Immature natural killer cell (primary cell): ENCODE measurements at places on chromosomes 4 and X.

GRCh38 chrX:56932653-56933339 lies 62.5 kb downstream of the SPIN3 start:
- no peak for DNase-seq

- no peak for DNase-seq
Observed at GRCh38 chr4:1154523-1155182, 17.7 kb downstream of the SPON2 start.

- no peak for DNase-seq
Observed at GRCh38 chr4:4456816-4457578, 70.1 kb downstream of the NSG1 start.

DNA sequence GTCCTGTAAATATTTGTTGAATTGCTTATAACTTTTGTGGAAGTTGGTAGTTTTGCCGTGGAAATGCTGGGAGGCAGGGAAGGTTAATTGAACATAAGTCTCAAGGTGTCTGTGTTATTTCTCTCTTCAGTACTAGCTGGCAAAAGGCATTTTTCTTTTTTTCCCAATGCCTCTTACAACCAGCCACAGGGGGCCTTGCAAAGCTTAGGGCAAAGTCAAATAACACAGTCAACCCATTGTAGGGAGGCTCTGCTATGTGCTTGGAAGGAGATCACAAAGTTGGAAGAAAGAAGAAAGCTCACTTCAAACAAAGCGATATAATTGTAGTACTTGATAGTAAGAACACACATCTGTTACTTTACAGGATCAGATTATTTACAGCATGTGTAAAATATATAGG lies 802.6 kb downstream of the PDHA2 start:
- DNase-seq: no peak

GRCh38 chrX:104618106-104618895 lies 52.3 kb downstream of the IL1RAPL2 start:
- no peak for DNase-seq

DNA sequence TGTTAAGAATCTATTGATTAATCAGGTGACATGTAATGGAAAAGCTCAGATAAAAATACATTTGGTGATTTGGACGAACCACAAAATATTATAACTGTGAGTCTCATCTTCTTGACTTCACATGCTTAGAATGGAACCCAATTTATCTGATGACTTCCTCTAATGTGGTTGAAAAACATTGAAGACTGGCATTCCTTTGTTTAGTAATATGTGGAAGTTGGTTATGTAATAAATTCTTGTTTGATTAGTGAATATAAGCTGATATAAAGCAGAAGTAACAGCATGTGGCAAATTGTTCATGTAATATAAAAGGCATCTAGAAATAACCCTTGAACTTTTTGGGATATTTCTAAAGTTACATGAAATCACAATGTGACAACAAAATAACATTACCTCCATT lies 9.7 kb downstream of the GIMD1 start:
- no peak for DNase-seq

- DNase-seq: no peak
Observed at GRCh38 chr4:24799544-24800324, 4.4 kb downstream of the SOD3 start.

DNA sequence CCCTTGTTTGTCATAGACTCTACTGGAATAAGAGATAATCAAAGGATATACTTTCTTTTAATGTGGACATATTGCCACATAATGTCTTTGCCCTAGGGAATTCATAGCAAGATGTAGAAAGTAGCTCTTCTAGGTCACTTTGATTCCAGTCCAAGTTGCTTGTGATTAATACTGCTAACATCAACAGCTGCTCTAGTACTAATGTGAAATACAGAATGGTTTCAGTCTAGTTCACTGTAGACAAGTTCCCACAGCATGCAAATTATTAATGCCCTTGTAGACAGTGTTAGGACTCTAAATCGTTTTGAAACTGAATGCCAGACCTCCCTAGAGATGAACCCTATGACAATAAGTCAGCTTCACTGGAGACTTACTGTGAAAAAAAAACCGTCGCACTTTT lies 494.6 kb upstream of the ATOH1 start:
- no peak for DNase-seq

DNA sequence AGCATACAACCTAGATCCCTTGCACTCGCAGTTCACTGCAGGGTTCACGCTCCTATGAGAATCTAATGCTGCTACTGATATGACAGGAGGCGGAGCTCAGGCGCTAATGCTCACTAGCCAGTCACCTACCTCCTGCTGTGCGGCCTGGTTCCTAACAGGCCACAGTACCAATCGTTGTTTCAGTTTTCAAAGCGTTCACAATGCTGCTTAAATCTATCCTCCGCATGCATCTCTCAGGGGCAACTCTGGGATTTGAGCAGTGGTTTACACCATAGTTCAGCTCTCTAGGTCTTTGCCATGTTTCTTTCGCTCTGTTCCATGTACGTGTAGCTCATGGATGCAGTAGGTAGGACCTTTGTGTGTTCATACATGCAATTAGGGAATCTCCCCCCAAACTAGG lies 47.2 kb downstream of the CLOCK start:
- DNase-seq: no peak

DNA sequence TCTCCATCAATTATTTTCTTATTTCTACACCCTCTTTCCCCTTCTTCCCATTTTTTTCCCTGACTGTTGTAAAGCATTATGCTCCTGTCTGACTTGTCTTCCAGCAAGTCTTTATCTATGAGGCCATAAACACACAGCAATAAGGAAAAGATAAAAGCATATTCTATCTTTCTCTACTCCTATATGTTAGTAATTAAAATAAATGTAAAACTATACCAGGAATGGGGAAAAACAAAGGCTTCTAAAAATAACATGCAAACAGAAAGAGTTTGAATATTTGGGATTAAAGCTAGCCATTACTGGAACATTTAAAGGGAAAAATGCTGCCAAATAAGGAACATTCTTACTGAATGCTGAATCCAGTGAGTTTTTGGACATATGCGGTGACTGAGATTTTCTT lies 471.7 kb upstream of the HS3ST1 start:
- DNase-seq: no peak

DNA sequence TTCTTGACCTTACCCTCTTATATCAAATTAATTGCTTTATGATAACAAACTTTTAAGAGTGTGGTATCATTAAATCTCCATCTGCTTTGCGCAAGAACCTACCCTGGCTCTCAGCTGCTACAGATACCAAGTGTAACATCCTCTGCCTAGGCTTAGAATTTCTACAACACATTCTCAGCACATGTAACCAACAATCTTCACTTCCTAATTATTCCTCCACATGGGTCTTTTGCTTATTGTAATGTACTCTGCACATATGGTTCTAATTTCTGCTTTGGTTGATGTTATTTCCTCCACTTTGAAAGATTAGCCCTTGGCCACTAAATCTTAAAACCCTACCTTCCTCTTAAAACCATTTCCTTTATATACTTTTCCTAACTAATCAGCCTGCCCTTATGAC lies 242.4 kb downstream of the ARHGAP24 start:
- DNase-seq: no peak

- DNase-seq: no peak
Observed at GRCh38 chr4:80043541-80043940, 29.5 kb downstream of the ANTXR2 start.

GRCh38 chr4:153099391-153100140 lies 104.7 kb upstream of the TRIM2 start:
- DNase-seq: no peak

DNA sequence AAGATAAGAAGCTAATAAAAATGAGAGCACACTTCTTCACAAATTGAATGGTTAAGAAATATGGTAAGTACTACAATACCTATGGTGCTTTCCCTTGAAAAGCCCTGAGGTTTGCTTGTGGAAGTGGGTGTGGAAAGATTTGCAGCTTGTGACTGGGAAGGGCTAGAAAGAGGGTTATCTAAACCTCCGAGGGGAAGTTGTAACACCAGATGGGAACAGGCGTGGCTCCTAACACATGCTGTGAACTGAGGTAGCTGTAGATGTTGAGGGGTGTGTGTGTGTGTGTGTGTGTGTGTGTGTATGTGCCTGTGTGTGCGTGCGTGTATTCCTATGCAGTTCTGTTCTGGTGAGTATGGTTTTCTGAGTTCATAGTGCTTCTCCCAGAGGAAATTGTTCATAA lies 21.5 kb downstream of the FRMPD4 start:
- DNase-seq: no peak

DNA sequence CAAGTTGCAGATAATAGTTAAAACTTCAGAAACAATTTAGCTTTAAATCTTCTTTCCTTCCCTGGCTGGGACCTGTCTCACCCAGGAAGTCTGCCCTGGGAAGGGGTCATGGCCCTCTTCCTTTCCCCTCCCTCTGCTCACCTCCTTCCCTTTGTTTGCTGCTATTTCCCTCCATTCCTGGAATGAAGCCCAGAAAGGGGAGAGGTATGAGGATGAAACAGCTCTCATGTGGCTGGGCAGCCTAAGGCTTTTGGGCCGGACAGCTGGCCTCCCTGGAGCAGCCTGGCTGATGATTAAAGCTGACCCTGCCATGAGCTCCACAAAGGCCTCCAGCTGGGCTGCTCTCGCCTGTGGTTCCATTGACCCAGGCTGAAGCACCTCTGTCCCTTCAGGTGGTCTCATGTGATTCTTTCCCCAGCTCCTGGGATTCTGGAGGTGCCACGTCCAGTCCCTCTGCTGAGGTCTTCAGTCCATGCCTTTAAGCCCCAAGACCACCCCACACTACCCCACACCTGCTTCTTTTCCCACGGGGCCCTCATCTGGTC lies 202.1 kb downstream of the PTTG2 start:
- DNase-seq: no peak

DNA sequence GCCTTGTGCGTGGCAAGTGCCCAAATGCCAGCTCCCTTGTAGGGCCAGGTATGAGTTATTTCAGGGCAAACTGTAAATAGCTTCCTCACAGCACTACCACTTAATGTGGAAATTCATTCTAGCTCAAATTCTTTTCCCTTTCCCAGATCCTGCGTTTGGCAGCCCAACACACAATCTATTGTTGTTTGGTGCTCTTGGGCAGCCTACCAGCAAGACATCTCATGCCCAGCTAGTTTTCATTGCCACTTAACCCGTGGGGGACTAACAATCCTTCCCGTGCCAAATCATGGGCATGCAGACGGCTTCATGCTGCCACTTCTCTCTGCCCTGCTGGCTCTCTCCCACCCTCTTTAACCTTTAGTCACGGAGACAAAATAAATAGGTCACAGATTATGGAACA lies 454.2 kb downstream of the GRIA2 start:
- DNase-seq: no peak

- no peak for DNase-seq
Observed at GRCh38 chrX:119442286-119442685, 26.0 kb upstream of the SLC25A5 start.

- no peak for DNase-seq
Observed at GRCh38 chr4:38948551-38948950, 80.9 kb downstream of the FAM114A1 start.

DNA sequence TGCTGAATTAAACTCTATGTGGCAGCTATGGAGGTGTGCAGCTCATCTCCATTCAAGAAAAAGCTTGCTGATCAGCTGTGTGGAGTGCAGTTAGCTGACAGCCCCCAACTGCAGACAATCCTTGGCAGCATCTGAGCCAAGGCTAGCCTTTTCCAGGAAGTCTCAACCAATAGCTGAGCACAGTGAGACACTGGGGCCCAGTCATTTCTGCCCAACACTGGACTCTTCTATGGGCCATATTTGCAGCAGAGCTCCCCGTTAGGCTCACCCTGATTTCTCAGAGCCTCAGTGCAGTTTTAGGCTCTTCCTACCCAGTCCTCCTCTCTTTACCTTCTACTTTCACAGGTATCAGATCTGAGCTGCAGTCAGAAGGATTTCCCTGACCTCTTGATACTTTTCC lies 12.9 kb downstream of the DDX53 start:
- no peak for DNase-seq

GRCh38 chr4:88952081-88952480 lies 104.9 kb downstream of the FAM13A start:
- DNase-seq: no peak

GRCh38 chr4:27005905-27006590 lies 145.4 kb downstream of the STIM2 start:
- no peak for DNase-seq

DNA sequence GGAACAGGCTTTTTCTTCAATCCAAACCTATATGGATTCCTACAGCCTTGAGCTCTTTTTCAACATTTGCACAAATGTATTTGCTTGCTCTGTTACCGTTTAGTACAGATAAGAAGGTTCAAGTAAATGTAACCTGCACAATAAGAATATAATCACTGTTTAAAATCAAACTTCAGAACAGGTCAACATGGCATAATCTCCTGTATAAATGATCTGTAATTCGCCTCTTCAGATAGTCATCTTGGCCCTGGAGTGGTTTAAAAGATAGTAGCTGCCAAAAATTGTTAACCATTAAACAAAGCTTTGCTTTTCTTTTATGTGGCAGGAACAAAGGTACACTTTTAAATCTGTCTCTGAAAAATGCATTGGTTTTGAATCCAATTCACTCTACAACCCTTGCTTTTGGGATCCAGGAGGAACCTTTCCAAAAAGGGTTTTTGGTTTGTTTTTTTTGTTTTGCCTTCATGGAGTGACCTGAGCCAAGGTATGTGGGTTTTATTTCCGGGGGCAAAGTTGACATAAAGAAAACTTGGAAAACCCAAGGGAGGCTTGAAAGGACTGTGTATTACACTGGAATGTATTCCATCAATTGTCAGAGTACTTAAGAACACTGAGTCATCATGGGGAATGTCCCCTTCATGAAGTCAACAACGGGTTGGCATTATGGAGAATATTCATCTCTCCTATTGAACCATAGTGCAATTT lies 210.4 kb upstream of the HCCS start:
- DNase-seq: no peak

- no peak for DNase-seq
Observed at GRCh38 chr4:106116025-106116424, 200.0 kb downstream of the TBCK start.

GRCh38 chr4:52144372-52144771 lies 93.3 kb downstream of the SPATA18 start:
- DNase-seq: no peak

DNA sequence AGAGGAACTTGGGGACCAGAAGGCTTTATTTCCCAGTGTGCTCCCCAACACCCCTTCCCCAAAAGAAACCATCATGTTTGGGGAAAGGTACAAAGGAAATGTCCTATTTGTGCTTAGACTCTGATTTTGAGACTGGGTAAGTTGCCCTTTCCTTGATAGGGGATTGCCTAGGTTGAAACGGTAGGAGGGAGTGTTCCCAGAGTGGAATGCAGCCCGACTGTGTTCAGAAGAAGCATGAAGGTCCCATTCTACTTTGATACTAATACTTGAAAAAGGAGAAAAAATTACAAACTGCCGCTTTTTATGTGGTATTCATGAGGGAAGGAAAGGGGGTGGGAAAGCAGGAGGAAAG lies 32.4 kb upstream of the TMEM131L start:
- DNase-seq: no peak

DNA sequence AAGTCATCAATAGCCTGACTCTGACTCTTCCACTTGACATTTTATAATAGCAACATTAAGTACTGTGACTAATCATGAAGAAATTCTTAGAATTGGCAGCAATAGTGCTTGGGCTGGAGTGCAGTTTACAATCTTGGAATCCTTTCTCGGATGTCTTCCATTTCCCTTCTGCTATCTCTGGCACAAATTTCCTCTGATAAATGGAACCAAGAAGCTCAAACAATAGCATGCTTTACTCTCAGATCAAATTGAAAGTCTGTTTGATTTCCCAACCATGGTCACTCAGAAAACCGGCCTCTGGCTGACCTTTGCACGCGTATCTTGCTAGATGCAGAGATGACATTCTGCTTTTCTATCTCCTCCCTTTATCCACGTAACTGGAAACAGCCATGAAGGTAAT lies 99.0 kb upstream of the SPANXC start:
- DNase-seq: no peak

- no peak for DNase-seq
Observed at GRCh38 chr4:150289198-150289597, 211.0 kb downstream of the DCLK2 start.
